AG08396 (cell line): ENCODE measurements at places on chromosomes 12 and 14.
A peak's percentile ranks its signal among the peaks of the same experiment; 100 is the strongest.

GRCh38 chr12:102535306-102535705 lies 54.9 kb upstream of the IGF1 start:
- no peak for DNase-seq

GRCh38 chr14:34179727-34180126 lies 228.9 kb upstream of the EGLN3 start:
- no peak for DNase-seq

DNA sequence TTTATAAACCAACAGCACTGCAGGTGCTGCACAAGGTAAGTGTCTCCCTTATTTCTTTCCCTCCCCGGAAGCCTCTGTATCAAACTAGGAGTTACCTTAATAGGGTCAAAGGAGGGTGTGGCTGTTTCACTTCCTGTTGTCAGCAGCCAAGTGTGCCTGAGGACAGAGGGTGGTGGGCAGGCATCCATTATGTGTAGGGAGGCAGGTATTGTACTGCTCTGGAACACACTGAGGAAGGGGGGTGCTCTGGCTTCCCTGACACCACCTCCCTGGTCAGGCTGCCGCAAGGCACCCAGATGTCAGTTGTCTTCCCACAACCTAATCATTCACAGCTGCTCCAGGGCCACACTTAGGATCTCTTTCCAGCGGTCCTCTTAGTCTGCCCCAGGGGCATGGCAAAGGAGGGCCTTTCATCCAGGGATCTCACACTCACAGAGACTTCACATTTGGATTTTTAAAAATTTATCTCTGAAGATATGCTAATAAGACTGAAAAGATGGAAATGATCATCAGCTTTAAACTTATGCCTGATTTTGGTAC lies 132.0 kb upstream of the ARHGAP5 start:
- no peak for DNase-seq

DNA sequence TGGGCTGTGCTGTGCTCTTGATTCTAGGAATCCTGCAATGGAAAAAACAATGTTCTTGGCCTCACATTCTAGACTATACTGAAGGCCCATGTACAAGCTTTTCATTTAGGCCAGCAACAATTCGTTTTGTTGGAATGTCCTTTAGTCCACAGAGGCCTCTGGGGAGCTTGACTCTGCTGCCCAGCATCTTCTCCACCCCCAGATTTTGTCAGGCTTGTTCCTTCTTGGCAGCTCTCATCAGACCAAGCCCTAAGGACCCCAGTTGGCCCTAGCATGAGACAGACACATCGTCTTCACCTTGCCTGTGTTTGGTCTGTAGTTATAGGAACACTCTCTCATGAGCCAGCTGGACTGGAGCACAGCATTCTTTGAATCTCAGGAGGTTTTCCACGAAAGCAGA lies 300.1 kb downstream of the VRK1 start:
- no peak for DNase-seq

GRCh38 chr12:120574106-120574505 lies 7.1 kb downstream of the POP5 start:
- no peak for DNase-seq

DNA sequence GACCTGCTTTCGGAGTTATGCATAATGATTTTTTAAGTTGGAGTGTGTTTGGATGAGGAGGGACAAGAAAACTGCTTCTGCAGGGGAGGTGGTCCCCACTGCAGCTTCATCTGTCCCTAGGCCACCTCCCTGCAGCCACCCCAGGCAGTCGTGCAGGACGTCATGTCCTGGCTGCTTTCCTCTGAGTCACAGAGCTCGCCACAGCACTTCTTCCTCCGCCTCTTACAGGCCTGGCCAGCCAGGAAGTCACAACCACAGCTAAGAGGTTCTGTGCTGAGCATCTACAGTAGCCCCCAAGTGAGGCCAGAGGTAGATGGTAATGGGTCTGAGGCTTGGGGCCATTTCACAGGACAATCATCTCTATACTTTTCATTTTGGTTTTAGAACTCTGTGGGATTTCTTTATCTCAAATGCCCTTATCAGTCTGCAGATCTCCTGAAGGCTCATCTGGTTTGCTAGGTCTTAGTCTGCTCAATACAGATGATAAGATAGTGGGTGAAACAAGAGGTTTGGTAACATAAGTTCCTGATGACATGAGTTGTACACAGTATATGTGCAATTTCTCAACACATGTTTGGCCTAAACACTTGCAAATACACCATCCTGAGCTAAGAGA lies 106.4 kb downstream of the ARF6 start:
- DNase-seq: peak; percentile 83
